ENCODE measurements at places on chromosomes 16 and 17.

GRCh38 chr16:3249451-3249850 is 7.0 kb downstream of the MEFV start:
- DNase-seq, result no peak

DNA sequence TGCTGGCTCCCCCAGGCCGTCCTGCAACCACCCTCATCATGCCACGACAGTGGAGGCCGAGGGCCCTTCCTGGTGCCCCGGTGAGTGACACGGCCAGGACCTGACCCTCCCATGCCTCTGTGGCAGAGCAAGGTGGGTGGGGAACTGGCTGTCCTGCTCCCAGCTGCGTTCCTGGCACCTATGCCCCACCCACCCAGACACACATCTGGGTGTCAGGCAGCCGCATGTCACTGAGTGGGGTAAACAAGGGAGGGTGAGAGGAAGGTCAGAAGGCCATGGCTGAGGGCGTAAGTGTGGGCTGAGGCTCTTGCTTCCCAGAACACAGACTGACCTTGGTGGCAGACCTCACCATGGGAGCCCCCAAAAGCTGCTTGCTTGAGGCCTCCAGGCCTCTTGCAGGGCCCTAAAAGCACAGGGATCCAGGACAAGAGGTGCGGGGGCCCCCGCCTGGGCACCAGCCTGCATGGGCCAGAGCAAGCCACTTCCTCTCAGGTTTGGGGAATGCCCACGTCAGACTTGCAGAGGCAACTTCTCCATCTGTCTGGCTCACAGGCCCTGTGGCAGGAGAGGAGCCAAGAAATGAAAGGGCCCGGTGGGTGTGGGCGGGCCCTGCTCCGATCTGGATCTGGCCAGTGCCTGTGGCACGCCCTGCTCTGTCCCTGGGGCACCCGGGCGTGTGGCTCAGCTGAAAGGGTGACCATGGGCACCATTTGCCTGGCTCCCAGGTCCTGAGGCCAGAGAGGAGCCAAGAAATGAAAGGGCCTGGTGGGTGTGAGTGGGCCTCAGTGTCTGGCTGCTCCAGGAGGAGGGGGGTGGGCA is 3.9 kb upstream of the CCDC57 start:
- no peak for DNase-seq

- DNase-seq, result no peak
Observed at GRCh38 chr16:85349365-85350145, 237.3 kb upstream of the CIBAR2 start.

DNA sequence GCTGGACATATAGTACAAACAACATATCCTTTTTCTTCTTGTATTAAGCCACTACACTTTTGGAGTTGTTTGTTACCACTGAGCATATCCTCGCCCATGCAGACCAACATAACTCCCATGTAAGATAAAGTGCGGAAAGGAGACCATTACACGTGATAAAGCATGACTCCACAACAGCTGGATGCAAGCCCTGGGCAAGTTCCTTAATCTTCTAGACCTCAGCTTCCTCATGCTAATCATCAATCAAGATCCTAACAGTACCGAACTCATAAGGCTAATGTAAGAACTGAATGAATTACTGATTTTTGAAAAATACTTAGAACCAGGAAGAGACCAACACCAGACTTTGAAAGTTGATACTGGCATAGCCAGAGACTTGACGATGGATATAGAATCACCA is 47.0 kb upstream of the GSG1L start:
- no peak for DNase-seq

DNA sequence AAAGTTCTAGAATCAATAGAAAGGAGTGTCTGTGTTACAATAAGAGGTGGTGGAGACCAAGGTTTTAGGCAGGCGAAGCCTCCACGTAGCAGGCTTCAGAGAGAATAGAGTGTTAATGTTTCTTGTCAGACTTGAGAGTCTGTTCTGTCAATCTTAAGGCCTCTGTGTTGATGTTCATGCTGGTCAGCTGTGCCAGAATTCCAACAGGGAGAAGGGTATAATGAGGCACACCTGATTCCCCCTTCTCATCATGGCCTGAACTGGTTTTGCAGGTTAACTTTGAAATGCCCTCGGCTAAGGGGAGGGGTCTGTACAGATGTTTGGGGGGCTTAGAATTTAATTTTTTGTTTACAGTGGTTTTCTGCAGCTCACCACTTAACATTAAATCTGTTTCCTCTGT is 46.0 kb downstream of the RNF112 start:
- no peak for DNase-seq
